ENCODE measurements at places on chromosomes 11 and 22.

GRCh38 chr22:48210198-48210580 is 1447.7 kb downstream of the TBC1D22A start:
- DNase-seq: no peak

- DNase-seq: no peak
Observed at GRCh38 chr22:21673534-21674321, 7.9 kb downstream of the PPIL2 start.

DNA sequence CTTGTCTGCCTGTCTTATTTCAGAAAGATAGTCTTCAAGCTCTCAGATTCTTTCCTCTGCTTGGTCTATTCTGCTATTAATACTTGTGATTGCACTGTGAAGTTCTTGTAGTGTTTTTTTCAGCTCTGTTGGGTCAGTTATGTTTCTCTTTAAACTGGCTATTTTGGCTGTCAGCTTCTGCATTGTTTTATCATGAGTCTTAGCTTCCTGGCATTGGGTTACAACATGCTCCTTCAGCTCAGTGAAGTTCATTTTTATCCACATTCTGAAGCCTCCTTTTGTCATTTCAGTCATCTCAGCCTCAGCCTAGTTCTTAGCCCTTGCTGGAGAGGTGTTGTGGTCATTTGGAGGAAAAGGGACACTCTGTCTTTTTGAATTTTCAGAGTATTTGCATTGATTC is 15.5 kb upstream of the DEPDC7 start:
- DNase-seq: no peak

GRCh38 chr22:41367039-41367679 is 14.6 kb upstream of the TEF start:
- DNase-seq: no peak

DNA sequence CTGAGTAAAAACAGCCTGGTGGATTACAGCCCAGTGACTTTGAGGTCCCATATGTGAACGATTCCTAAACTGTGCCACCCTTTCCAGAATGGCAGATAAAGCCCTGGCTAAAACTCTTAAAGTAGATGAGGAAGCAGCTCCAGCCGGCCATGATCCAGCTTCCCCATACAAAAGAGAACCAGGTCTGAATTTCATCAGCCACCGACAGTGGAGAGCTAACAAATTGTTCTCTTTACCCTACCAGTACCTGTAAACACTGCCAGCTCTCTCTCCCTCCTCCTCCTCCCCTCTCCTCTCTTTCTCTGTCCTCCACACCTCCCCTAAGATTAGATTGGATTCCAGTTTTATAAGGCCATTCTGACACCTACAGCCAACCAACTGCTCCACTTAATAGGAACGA is 176.9 kb downstream of the DSCAML1 start:
- DNase-seq: no peak

DNA sequence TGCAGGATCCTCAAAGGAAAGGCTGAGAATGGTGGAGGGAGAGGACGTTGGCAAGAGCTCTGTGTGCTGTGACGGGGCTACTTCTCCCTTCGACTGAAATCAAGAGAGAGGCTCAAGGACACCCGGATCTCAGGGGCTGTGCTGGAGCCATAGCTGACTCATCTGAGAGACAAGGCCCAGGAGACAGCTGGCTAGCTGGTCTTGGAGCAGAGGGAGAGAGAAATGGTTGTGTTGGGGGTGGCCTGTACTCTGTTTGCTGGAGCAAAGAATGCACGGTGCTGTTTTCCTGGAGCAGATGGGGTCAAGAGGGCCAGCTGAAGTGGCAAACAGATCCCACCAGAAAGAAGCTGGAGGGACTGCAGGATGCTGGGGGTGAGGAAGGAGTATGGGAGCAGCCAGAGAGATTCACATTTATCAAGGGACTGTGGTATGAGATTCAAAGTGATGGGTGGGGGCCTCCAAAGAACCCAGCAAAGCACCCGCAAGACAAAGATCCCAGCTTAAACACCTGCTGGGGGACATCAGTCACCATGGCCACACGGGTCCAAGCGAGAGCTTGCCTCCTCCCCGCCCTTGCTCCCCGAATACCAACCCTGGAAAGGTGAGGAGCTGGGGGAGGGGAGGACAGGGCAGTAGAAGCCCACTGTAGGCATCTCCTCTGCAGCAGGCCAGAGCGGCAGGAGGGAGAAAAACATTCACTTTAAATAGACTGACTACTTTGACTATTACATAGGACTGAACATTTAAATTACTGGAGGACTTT is 40.8 kb downstream of the MAP6 start:
- no peak for DNase-seq

GRCh38 chr11:104968355-104968855 is at the start of gene CASP4:
TSS of gene CASP4 (minus strand) at chr11:104968574. CDS start at chr11:104968525, 49 bp downstream.
- no peak for DNase-seq

DNA sequence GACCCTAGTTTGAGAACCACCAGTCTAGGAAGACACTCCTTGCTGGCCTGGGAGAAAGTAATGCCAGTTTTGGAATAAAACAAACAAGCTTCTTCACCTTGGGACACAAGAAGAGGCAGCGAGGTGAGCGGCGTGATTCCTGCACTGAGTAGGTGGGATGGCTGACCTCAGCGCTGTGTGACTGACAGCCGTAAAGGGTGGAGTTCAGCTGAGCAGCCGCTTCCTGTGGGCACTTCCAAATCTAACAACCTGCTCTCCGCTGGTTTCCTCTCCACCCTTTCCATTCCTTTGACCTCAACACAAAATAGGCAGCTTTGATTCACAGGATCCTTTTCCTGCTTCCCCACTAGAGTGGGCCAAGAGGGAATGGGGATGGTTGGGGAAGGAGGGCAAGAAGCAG is 45.8 kb downstream of the PC start:
- DNase-seq: no peak

DNA sequence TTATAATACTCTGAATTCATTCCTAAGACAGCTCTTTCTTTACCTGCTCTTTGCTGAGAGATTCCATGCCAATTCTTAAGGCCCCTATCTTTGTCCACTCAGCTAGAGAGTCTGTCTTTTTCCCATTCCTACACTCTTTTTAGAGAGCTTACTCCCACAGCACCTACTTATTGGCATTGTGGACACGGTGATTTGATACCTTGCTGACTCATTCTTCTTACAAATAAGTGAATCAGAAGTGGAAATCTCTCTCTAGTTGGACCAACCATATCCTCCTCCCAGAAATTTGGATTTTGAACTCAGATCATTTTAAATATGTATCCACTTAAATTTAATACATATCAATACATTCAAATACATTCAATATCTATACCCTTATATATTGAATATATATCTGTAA is 32.5 kb upstream of the OR6M1 start:
- DNase-seq: no peak

- DNase-seq: no peak
Observed at GRCh38 chr11:66457826-66458225, 8.9 kb upstream of the PELI3 start.

GRCh38 chr11:281486-282161 is 3.4 kb downstream of the NLRP6 start:
- no peak for DNase-seq

GRCh38 chr11:128691802-128692752 is 1.8 kb upstream of the FLI1 start:
- DNase-seq: no peak

GRCh38 chr22:49340406-49340805 is 487.3 kb downstream of the BRD1 start:
- no peak for DNase-seq

DNA sequence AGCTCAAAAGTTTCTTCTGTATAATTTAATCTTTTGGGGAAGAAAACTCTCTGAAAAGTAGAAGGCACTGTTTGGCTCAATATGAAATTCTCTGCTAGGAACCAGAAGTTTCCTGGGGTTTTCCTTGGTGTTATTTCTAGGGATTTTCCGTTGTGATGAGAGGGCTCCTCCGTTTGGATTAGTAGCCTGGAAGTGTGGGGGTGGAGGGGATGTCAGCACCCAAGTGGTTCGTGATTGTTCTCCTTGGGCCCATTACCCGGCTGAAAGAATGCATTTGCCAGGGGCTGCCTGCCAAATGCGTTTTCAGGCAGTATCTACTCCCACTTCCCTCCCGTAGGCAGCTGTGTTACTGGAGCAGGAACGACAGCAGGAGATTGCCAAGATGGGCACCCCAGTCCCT is 4.3 kb downstream of the SF3B2 start:
- no peak for DNase-seq

DNA sequence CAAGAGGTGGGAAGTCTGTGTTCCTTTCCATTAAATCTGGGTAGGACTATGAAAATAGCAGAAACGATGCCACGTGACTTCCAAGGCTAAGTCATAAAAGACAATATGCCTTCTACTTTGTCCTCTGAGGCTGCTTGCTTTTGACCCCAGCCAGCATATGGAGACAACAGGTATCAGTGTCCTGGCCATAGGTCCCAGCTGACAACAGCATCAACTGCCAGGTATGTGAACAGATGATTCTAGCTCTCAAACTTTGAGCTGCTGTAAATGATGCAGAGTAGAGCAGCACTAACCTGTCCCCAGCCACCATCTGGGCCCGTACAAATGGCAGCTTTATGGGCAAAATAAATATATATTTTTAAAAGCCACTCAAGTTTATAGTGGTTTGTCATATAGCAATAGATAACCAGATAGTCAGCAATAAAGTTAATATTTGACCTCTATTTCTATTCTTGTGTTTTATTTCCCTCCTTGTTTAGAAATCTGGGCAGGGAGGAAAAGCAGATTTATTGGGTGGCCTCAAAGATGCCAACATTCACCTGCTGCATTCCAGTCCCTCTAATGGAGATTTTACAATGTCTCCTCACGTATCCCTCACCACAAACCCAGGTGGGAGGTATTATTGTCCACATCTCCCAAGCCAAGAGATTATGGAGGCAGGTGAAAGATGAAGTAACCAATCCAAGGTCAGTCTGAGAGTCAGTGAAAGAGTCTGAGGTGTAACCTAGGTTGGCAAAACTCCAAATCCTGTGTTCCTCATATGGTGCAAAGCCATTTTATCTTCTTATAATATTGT is 209.6 kb upstream of the LARGE1 start:
- DNase-seq: no peak

Data from stimulated activated CD8-positive, alpha-beta memory T cell treated with anti-CD3 and anti-CD28 coated beads, Interleukin-4, amount 100 ng/mL, for 1 hour (primary cell).